ENCODE measurements at places on chromosomes 13 and 19. TPM values are rescaled to one million over a fixed set of nuclear protein-coding genes. Genes with fewer than 3 reads are reported as not detected.

TYROBP gene
- not detected for total RNA-seq

KIR3DL2 gene
- 0.34 TPM for total RNA-seq

NALCN gene
- total RNA-seq = not detected

PGPEP1 gene
- total RNA-seq = 27.5 TPM

NCAN gene
- not detected for total RNA-seq

TJP3 gene
- total RNA-seq = 0.94 TPM

METTL21C gene
- not detected for total RNA-seq

SIGLEC12 gene
- 1.5 TPM for total RNA-seq

EHD2 gene
- 0.17 TPM for total RNA-seq

KIR2DL1 gene
- total RNA-seq = 0.34 TPM

ZNF426 gene
- total RNA-seq = 15.7 TPM

LRRC4B gene
- total RNA-seq = not detected

OR1I1 gene
- total RNA-seq = not detected

TMIGD2 gene
- 7.6 TPM for total RNA-seq

PNMA8A gene
- total RNA-seq = 1.1 TPM

DUS3L gene
- 94.6 TPM for total RNA-seq

CLASRP gene
- total RNA-seq = 80.5 TPM

GRIN3B gene
- not detected for total RNA-seq

RFPL4A gene
- total RNA-seq = not detected

NPAS1 gene
- total RNA-seq = 0.65 TPM

ELOF1 gene
- total RNA-seq = 68.5 TPM

SLC15A1 gene
- not detected for total RNA-seq

POGLUT2 gene
- total RNA-seq = 14.0 TPM

CEACAM16 gene
- not detected for total RNA-seq

GRK1 gene
- total RNA-seq = not detected

CD177 gene
- total RNA-seq = not detected

FAM98C gene
- total RNA-seq = 15.0 TPM

ACP7 gene
- total RNA-seq = not detected

KLK3 gene
- total RNA-seq = not detected

ZNF527 gene
- total RNA-seq = 5.2 TPM

MAST1 gene
- 0.59 TPM for total RNA-seq

SLC7A1 gene
- total RNA-seq = 184 TPM

ADPRHL1 gene
- 0.65 TPM for total RNA-seq

FPR2 gene
- not detected for total RNA-seq

RXFP2 gene
- total RNA-seq = not detected

SLC25A42 gene
- total RNA-seq = 12.2 TPM

All from activated CD8-positive, alpha-beta memory T cell treated with anti-CD3 and anti-CD28 coated beads for 36 hours (primary cell).